Natural killer cell treated with Interleukin-12 subunit alpha and Interleukin-12 subunit beta and Interleukin-15 and Interleukin-18, amount 100 ng/mL, for 72 hours (primary cell): ENCODE measurements at places on chromosomes 16 and 17. TPM values are rescaled to one million over a fixed set of nuclear protein-coding genes. Genes with fewer than 3 reads are reported as not detected.

DNA sequence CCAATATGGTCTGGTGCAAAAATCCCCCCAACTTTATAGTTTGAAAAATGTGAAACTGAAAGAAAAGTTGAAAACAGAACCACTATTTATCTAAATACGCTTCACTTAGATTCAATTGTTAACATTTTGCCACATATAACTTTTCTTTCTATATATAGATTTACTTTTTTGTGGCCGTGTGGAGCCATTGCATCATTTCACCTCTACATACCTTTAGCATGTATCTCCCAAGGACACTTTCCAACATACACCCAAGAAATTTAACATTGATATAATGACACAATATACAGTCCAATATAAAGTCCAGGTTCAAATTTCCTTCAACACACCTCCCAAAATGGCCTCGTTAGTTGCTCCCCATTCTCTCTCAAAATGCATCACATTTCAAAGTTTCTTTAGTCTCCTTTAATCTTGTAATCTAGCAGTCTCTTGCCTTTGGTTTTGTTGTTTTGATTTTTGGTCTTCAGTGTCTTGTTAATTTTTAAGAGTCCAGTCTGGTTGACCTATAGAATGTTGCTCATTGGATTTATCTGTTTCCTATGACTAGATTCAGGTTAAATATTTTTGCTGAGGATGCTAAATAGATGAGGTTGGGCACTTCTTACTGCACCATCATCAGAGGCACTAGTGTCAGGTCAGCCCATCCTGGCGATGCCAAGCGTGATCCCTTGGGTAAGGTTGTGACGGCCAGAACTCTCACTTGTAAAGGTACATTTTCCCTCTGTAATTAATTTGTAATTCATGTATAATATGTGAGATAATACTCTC is 64.3 kb upstream of the BCAR1 start:
- H3K4me3 ChIP-seq = no peak overlapping the region
- no peak for DNase-seq
- no peak overlapping the region for H3K27ac ChIP-seq
- H3K27me3 ChIP-seq = peaks cover 37% of the 10 kb centered on the region

DNA sequence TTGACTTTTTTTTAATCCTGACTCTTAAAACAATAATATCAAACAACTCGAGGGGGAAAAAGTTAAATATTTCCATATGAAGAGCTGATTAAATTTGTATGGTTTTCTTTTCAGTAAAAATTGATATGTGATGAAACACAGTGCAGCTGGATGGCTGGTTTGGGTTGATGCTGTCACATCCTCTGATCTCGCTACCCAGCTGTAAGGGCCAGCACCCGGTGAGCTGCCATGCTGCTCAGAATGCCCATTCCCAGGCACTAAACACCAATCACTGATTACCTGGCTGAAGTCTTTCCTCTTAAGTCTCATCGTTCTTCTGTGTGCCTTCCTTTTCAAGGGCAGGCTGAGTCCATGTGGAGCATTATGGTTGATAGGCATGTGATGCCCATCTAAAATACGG is 234.3 kb downstream of the IRX3 start:
- H3K27me3 ChIP-seq = no peaks in the 10 kb centered on the region
- H3K36me3 ChIP-seq = no peaks in the 10 kb centered on the region
- no peaks in the 10 kb centered on the region for H3K4me1 ChIP-seq

- no peaks in the 10 kb centered on the region for H3K36me3 ChIP-seq
- no peak overlapping the region for H3K27ac ChIP-seq
- H3K27me3 ChIP-seq = peaks cover 19% of the 10 kb centered on the region
- DNase-seq = peak; percentile 38
- H3K4me1 ChIP-seq = peaks cover 4% of the 10 kb centered on the region
- H3K4me3 ChIP-seq = no peak overlapping the region
These were observed 226.0 kb upstream of the GSE1 start for GRCh38 chr16:85387171-85387507.

Gene ZNF821
- 5.8 TPM for total RNA-seq

GRCh38 chr17:2396568-2397246 is 4.2 kb downstream of the MNT start:
- H3K36me3 ChIP-seq = no peaks in the 10 kb centered on the region
- H3K4me1 ChIP-seq = peaks cover 21% of the 10 kb centered on the region
- H3K27ac ChIP-seq = peak overlapping the region; percentile 57
- peak overlapping the region; percentile 64 for H3K4me3 ChIP-seq
- no peaks in the 10 kb centered on the region for H3K27me3 ChIP-seq
- DNase-seq = peak; percentile 75

DNA sequence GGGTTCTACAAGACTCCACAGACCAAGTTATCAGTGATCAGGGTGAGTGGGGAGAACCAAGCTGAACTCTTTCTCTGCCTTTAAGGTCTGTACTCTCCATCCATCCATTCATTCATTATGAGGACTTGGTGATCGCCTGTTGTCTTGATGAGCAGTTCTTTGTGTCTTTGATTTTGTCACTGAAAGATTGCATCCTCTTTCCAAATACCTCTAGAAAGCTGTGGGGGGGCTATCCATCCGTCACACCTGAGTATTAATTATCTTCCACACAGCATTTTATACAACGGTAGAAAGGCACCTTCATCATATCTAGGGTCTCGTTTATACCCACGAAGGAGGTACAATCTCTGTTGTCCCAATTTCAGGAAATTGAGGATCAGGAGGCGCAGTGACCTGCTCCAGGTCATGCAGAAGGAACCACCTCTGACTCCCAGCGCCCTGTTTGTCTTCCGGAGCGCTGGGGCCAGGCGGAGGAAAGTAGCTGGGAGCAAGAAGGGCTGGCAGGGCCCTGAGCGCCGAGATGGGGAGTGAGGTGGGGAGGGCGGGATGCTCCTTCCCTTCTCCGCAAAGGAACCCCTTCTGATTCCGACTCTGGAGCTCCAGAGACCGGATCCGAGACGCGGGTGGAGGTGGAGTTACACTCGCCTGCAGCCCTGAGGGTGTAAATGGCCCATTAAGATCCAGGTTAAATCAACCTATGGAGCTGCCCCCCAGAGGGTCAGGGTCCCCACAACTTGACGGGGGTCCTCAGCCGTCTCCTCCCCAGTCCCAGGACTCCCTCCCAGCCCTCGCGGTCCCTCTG is 605 bp upstream of the ABAT start:
- peaks cover 19% of the 10 kb centered on the region for H3K4me1 ChIP-seq
- H3K27me3 ChIP-seq = no peaks in the 10 kb centered on the region
- no peaks in the 10 kb centered on the region for H3K36me3 ChIP-seq
- peak overlapping the region; percentile 45 for H3K27ac ChIP-seq
- DNase-seq = no peak
- H3K4me3 ChIP-seq = peak overlapping the region; percentile 95

Gene CLEC19A
- total RNA-seq = not detected

DNA sequence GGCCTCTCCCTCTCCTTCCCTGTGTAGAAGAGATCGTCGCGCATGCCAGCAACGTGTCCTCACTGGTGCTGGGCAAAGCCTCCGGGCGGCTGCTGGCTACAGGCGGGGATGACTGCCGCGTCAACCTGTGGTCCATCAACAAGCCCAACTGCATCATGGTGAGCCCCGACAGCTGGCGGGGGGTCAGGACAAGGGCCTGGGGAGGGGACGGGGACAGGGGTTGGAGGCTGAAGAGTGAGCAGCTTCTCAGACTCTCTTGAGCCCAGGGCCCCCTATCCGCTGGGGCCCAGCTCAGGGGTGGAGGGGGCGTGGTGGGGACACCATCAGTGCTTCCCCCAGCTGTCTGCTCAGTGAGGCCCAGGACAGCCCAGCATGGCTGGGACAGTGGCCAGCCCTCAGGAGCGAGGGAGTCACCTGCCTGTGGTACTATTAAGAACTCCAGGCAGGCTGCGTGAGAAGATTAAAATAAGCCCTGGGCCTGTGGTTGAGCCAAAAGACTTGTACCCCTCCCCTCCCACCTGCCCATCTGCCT is 6.2 kb downstream of the KATNB1 start:
- no peak overlapping the region for H3K4me3 ChIP-seq
- H3K27me3 ChIP-seq = no peaks in the 10 kb centered on the region
- H3K36me3 ChIP-seq = no peaks in the 10 kb centered on the region

GRCh38 chr16:91484-91883 is 13.5 kb downstream of the MPG start:
- no peak overlapping the region for H3K4me3 ChIP-seq
- no peaks in the 10 kb centered on the region for H3K4me1 ChIP-seq
- no peak overlapping the region for H3K27ac ChIP-seq
- H3K36me3 ChIP-seq = no peaks in the 10 kb centered on the region
- no peak for DNase-seq

Gene BICDL2
- 0.50 TPM for total RNA-seq

DNA sequence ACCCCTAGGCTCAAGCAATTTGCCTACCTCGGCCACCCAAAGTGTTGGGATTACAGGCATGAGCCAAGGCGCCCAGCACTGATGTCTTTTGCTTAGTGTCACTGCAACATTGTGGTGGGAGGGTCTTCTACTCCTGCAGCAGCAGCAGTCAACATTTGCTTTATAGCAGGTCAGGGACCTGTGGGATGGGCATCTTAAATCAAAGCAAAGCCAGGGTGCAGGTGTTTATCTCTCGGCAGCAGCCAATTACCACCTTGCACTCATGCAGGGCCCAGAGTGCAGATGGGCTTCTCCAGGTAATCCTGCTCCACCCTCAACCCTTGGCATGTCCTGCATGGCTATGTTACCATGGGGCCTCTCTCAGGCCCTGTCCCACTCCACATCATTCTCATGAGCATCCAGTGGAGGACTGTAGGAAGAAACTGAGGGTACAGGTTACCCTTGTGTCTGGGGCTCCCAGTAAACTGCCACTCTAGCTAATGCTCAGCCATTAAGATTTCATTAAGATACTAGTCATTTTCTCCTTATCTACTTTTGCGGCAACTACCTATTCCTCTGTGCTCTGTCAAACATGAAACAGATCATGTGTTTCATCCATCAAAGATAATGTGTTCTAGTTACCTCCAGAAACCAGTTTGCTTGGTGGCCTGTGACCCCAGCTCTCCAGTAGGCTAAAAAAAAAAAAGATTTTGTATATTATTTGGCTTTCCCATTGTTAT is 16.8 kb downstream of the ADGRG5 start:
- H3K4me3 ChIP-seq = no peak overlapping the region
- peaks cover 60% of the 10 kb centered on the region for H3K36me3 ChIP-seq
- H3K4me1 ChIP-seq = peaks cover 53% of the 10 kb centered on the region
- H3K27me3 ChIP-seq = no peaks in the 10 kb centered on the region
- no peak for DNase-seq
- peak overlapping the region; percentile 47 for H3K27ac ChIP-seq

DNA sequence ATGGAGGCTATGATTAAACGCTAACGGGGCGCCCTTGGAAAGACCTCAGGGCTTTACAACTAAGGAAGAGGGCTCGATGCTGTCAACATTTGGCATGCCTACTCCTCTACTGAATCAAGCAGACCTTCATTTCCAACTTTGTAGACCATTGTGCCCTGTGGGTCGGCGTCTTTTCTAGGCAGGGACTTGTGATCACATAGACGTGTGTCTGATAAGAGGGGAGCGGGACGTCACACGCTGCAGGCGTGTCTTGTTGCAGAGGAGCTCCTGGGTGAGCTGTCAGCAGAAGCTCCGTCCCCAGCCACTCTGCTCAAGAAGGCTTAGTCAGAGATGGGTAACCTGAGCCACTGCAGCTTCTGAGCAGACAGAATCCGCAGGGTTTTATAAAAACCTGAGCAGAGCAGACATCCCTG is 2.8 kb downstream of the MAPK8IP3 start:
- peaks cover 27% of the 10 kb centered on the region for H3K4me1 ChIP-seq
- H3K27me3 ChIP-seq = no peaks in the 10 kb centered on the region
- DNase-seq = no peak
- peak overlapping the region; percentile 96 for H3K4me3 ChIP-seq

Gene MYOCD
- total RNA-seq = not detected

Gene ZNF205
- not detected for total RNA-seq

DNA sequence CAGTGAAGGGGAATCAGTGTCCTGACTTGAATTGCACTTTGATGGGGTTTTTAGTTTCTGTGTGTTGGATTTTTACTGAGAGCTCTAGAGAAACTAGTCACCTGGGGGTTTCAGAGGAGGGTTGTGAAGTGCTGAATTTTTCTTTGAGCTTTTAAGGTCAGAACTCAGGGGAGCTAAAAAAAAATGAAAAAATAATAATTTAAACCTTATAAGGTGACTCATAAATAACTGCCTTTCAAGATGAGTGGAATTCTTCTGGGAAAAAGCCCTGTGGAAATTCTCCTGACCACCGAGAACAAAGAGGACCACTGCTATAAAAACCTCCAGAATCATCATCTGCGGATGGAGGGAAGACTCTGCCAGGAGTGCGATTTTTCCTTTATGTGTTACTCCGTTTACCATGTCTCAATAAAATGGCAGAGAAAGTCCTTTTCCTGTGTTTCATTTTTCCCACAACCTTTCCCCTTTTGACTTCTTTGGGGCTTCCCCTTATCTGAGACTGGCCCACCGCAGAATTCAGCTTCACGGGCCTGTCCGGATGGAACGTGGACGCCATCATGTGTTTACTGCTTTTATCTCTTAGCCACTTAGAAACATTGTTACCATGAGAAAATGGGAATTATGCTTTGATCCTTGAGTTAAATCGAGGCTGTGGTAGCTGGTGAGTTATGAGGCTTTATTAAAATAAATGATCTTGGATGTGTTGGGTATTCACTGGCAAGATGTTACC is 39.7 kb downstream of the RPTOR start:
- H3K27ac ChIP-seq = no peak overlapping the region
- no peaks in the 10 kb centered on the region for H3K36me3 ChIP-seq
- DNase-seq = no peak
- peaks cover 19% of the 10 kb centered on the region for H3K4me1 ChIP-seq
- no peaks in the 10 kb centered on the region for H3K27me3 ChIP-seq
- H3K4me3 ChIP-seq = no peak overlapping the region

GRCh38 chr17:11506635-11507034 is 91.6 kb upstream of the DNAH9 start:
- no peak overlapping the region for H3K27ac ChIP-seq
- no peak for DNase-seq
- H3K4me1 ChIP-seq = no peaks in the 10 kb centered on the region
- peaks cover under 1% of the 10 kb centered on the region for H3K36me3 ChIP-seq
- H3K27me3 ChIP-seq = no peaks in the 10 kb centered on the region
- no peak overlapping the region for H3K4me3 ChIP-seq

DNA sequence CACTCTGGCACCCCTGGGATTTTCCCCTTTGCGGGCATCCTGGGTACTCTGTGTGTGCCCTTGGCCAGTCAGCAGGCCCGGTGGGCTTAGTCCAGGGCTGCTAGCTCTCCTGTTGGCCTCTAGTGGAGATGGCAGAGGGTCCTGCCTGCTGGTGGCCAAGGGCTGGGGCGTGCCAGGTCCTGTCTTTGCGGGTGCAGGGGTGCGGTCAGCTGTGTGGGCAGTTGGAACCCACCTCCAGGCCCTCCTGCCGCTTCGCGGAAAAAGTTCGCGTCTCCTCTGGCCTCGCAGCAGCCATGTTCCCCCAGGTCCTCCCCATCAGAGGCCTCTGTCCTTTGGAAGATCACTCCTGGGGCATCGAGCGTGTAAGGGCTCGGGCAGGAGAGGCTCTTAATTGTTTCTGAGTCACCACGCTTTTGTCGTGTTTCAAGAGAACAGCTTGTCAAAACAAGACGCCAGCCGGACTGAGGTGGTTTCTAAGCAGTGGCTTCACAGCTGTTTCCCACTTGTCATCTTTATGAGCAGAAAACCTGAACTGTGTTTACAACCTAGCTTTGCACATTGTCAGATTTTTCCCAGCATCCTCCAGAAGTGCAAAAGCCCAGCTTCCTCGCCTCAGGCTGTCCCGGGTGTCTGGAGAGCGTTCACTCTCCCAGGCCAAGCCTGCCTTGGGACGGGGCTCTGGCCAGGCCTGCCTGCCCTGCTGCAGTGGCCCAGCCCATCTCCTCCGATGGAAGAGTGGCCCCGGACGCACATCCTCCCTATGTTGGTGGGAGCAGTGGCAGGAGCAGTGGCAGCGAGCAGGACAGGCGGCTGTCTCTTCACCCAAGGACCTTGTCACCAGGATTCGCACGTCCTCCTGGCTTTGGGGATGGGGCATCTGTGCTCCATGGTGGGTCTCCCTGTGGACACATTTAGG is 5.0 kb upstream of the DNASE1L2 start:
- H3K4me3 ChIP-seq = no peak overlapping the region
- H3K36me3 ChIP-seq = no peaks in the 10 kb centered on the region
- H3K27me3 ChIP-seq = peaks cover 2% of the 10 kb centered on the region
- no peak for DNase-seq
- H3K27ac ChIP-seq = no peak overlapping the region
- H3K4me1 ChIP-seq = peaks cover under 1% of the 10 kb centered on the region
